Inflammatory macrophage (primary cell): ENCODE measurements at places on chromosomes 5 and 9.

GRCh38 chr5:32831624-32832023 is 120.5 kb downstream of the NPR3 start:
- DNase-seq: no peak

GRCh38 chr9:112111461-112111860 is 63.6 kb downstream of the SUSD1 start:
- no peak for DNase-seq

GRCh38 chr5:76104027-76104426 is 20.8 kb downstream of the SV2C start:
- DNase-seq: peak; percentile 31

DNA sequence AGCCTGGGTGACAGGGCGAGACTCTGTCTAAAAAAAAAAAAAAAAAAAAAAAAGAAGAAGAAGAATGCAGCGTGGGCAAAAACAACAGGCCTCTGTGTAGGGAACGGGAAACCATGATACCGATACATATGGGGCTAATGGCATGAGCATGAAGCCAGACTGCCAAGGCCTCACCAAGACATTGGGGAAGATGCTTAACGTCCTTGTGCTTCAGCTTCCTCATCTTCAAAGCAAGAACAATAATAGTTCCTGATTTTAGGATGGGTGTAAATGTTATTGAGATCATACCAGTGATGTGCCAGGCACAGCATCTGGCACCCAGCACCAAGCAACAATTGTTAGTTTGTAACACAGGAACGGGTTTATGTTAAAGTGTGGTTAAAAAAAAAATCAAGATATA is 51.4 kb downstream of the NEURL1B start:
- peak; percentile 37 for DNase-seq

DNA sequence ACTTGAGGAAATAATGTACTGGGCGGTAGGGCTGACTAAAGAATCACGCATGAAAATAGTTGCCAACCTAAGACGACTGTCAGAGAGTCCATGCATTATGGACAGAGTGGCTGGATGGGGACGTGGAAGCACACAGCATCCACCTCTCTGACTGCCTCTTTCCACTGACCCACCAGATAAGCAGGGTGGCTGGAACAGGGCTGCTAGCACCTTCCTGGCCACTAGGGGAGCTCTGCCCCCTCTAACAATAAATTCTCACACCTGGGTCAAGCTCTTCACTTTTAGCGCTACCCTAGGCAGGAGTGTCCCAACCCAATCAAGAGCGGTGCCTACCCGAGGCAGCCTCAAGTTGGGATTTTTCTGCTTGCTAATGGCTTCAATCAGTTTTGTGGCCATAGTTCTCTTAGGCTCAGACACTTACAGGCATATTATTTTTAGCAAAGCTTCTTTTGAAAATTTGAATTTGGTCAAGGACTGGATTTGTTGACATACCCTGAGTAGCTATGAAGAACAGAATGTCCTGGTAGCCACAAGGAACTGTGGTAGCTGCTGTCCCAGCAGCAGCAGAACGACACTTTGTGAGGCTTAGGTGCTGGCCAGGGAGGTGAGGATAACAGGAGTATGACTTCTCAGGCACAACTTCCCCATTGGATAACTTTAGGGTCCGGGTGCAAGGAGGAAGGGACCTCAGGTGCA is 6.9 kb upstream of the TPM2 start:
- peak; percentile 27 for DNase-seq

DNA sequence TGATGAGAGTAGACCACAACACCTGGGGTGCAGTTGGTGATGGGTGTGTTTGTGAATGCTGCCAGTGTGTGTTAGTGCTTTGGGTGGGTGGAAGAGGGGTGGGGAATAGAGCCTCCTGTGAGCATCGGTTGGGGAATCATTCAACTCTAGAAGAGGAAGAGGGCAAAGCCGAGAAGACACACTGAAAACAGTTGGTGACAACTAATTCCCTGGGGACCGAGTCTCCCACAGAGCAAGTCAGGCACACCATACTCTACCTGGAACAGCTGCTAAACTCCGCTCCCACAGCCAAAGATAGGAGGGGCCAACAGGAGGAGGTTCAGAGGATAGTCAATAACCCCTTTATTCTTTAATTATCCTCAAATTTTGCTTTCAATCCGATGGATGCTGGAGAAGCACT is 1.6 kb upstream of the ARHGEF39 start:
- no peak for DNase-seq
